ENCODE measurements at places on chromosomes 13 and 19.

DNA sequence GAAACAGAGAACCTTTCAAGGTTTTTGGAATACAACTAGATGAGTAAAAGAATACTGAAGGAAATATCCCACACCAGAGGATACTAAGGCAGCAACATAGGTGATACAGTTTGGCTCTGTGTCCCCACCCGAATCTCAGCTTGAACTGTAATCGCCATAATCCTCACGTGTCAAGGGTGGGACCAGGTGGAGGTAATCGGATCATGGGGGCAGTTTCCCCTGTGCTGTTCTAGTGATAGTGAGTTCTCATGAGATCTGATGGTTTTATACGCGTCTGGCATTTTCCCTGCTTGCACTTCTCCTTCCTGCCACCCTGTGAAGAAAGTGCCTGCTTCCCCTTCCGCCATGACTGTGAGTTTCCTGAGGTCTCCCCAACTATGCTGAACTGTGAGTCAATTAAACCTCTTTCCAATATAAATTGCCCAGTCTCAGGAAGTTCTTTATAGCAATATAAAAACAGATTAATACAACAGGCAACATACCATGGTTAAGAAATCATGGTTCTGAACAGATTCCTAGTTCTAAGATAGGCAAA, 97.0 kb downstream of the ABCC4 start:
- no peak for DNase-seq

- DNase-seq = no peak
These were observed 81.0 kb upstream of the MAB21L1 start for GRCh38 chr13:35557475-35557874.

DNA sequence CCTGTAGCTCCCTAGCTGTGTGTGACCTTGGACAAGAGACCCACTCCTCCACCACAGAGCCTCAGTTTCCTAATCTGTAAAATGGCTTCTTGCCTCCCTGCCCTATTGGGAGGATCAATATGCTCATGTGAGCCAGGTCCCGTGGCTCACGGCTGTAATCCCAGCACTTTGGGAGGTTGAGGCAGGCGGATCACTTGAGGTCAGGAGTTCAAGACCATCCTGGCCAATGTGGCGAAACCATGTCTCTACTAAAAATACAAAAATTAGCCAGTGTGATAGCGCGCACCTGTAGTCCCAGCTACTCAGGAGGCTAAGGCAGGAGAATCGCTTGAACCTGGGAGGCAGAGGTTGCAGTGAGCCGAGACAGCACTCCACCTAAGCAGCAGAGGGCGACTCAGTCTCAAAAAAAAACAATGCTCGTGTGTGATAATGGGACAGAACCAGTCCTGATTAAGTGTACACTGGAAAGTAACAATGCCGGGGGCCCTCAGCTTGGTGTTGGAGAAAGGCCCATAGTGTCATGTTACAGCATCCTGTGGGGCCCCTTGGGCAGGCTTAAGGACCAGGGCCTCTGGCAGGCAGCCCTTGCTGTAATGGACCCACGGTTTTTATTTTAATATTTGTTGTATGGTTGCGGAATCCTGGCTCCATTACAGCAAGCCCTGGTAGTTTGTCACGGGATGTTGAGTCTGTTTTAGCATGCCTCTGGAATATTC, 6.8 kb downstream of the RPS11 start:
- peak; percentile 28 for DNase-seq

DNA sequence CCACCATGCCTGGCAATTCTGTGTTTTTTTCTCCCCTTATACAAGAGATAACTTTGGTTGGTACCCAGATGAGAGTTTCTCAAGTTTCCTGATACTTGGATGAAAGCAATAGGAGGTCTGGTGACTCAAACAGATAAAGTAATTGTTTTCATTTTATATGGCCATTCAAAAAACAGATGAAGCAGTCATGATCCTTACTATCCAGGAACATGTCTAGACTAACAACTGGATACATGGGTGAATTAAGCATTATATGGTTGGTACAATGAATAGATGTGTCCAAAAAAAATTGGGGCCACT, 8.5 kb downstream of the ZNF430 start:
- no peak for DNase-seq

- no peak for DNase-seq
These were observed 364.7 kb downstream of the ENOX1 start for GRCh38 chr13:43422116-43422515.

DNA sequence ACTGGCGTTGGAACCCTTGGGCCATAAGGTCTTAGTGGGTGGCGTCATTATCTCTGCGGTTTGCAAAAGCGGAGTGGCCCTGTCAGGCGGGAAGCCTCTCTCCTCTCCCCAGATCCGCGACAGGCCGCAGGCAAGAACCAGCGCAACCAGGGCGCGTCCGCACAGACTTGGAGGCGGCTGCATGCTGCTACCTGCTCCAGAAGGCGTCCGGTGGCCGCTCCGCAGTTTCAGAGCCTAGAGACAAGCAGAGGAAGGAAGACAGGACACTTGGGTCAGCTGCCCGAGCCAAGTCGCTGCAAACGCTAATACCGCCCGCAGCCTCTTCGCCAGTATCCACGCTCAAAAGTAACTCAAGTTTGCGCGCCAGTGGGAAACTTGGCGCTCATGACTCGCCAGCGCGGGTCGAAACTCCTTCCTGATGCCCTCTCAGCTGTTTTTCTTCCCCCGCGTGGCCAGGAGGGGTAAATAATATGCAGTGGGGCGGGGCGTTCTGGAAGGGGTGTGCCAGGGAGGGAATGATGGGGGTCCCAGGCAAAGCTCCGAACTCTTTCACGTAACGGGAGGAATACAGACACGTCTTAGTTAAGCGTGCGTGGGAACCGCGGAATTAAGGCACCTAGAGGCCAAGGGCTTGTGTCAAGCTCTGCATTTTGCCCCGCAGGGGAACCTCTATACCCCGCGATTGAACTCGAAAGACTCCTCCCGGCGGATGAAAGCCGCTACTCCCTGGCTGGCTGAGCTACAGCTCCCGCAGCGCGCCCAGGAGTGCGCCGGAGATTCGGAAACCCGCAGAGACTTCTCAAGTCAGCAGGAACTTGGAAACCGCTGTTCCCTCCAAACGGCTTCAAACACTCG, at the start of gene EDNRB:
EDNRB (minus strand) TSS at position 441 of the 855 bp plus-strand sequence; CDS start at position 183, 258 bp downstream.
- no peak for DNase-seq

DNA sequence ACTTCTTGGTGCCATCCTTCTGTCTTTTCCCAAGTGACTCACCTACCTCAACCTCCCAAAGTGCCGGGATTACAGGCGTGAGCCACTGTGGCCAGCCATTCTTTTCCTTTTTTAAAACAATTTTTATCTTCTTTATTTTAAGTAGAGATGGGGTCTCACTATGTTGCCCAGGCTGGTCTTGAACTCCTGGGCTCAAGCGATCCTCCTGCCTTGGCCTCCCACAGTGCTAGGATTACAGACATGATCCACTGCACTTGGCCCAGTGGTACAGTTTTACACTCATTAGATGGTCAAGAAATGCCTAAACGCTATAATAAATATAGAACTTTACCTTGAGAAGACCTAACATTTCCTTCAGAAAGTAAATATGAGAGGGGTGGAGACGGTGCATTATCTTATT, 24.5 kb downstream of the GP6 start:
- no peak for DNase-seq

DNA sequence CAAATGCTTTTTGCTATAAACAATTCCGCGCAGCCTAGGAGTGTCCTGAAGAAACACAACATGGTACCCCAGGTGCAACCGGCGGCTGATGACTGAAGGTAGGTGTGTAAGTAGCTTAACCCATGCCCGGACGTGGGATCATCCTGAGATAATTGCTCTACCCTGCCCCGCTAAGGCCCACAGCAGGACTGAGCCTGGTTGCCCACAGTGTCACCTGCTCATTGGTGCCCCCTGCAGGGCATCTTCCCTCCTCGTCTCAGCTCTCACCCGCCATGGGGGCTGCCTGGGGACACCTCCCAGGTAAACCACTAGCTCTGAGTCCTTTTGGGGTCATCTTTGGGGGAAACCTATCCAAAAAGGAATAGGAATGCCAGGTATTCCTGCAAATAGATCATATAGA, 22.3 kb downstream of the TMEM161A start:
- DNase-seq = peak; percentile 30

Measured in activated T-cell treated with anti-CD3 and anti-CD28 coated beads for 4 hours (primary cell).